ENCODE measurements at places on chromosomes 3 and 15.
A peak's percentile ranks its signal among the peaks of the same experiment; 100 is the strongest.

DNA sequence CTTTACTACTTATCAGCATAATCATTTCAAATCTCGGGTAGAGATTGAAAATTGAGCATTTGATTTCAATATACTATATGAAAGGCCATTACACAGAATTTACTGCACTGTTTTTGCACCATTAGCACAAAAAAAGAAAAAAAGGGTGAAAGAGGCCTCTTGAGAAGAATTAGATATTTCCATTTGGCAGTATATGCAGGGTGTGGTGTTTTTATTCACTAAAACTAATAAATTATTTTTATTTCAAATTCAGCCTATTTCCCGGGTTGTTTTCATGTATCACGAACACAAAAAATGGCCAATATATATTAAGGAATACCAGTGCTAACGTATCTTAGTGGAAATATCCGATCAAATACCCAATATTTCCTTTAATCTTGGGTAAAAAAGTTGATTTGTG, 110.5 kb upstream of the TBL1XR1 start:
- no peak for DNase-seq

DNA sequence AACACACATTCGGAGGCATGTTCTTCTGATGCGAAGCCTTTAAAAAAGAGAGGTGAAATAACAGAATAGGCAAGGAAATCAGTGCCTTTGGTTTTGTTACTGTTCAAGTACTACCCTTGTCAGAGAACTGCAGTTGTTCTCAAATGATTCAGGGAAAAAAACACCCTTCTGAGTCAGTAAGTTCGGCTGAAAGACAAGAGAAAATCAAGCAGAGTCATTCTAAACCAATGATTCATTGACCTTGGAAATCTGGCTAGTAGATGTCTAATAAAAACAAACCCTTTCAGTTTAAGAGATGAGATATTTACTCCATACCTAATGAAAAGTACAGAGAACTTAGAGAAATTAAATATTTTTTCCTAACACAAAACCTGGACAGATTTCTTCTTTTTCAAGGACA, 72.7 kb upstream of the ABI3BP start:
- no peak for DNase-seq

DNA sequence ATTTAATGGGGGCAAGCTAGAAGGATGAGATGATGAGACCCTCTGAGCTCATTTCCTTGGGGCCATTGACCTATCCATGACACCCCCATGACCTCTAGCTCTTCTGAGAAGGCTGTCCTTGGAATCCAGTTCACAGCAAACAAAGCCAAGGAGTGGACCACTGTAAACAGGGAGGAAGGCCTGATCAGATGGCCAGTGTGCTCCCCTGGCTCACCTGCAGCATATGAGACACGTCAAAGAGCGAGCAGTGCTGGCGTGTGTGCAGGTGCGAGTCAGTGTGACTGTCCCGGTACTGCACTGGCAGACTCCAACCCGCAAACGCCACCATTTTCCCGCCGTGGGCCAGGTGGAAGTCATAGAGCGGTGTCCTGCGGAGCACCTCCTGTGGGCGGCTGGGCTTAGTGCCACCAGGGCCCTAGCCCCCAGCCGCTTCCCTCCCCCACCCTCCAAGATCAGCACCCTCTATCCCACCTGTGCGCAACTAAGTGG, 339 bp downstream of the AMT start:
- no peak for DNase-seq

- no peak for DNase-seq
These were observed 766.5 kb downstream of the NTRK3 start for GRCh38 chr15:87489902-87490665.

GRCh38 chr3:150874666-150875219, 30.5 kb downstream of the MINDY4B start:
- DNase-seq: no peak

DNA sequence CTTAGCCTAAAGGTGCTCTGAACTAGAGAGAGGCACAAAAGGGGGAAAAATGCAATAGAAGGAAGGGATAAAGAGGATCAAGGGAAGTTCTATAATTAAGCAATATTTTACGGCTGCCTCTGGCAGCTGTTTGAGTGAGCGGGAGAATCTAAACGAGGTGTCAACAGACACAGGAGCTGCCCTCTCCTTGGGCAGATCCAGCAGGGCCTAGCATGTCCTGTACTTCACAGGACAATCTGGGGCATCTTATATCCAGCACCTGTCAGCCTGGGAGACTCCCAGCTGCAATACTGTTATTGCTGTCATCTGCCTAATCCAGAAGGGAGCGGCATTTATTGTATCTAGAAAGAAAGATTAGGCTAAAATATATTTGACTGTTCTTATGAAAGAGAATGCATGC, 68.9 kb downstream of the WWTR1 start:
- DNase-seq: no peak

DNA sequence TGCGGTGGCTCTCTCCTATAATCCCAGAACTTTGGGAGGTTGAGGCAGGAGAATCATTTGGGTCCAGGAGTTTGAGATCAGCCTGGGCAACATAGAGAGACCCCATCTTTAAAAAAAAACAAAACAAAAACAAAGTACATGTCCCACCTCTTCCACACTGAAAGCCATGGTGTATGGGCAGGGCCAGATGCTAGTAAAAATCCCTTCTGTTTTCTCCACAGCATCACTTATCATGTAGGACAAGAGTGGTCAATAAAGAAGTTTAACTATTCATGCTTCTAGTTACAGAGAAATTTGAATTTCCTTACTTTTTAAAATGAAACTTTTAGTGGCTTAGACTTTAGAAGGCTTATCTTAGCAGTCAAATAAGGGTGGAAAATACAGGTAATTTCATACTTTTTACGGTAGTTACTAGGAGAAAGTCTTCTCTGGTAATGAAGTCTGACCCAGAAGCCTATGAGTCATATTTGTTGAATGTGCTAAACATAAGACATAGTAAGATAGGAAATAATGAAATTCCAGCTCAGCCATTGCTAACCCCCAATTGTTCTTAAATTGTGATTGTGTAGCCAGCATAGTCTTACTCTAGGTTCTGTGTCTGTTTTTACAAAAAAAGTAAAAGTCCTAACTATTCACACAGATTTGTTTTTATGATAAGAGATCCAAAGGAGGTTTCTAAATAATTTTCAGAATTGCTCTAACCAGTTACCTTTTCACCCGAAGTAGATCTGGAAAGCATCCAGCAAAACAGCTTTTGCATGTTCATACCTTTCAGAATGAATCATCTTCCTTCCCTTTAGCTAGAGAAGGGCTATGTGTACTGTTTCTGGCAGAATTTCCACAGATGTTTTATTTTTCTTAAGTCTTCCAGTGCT, 16.4 kb upstream of the ZNF609 start:
- peak; percentile 54 for DNase-seq

DNA sequence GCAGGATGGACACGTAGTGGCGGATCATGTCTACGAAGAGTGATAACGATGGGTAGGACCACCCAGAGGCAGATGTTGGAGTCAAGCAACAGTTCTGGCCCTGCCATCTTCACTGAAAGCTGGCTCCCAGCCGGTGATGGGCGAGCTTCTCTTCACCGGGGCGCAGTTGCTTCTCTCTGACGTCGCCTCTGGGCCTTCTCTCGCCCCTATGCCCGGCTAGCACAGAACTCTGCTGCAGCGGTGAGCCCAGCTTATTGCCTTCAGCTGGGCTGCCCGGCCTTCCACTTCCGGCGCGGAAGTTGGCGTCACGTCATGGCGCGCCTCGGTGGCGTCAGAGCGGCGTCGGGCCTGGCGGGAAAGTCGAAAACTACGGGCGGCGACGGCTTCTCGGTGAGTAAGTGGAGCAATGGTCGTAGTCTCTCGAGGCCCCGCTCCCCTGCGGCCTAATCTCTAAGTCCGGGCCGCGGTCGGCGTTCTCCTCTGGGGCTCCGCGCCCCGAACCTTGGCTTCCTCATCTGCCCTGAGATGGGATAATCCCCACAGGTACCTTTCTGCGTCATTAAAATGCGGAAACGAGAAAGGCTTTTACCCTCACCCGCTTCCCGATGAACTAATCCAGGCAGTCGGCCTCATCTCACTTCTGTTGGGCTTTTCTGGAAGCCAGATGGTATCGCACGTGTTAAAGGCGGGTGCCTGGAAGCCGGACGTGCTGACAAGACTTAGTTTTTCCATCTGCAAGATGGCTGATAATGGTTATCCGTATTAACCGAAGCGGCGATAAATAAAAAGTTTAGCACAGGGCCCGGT, at the start of gene FANCD2:
Gene FANCD2, plus strand, starts transcription at position 354 of the 807 bp plus-strand sequence. CDS start 2,221 bp downstream, outside the sequence.
- peak; percentile 84 for DNase-seq

- no peak for DNase-seq
These were observed 62.0 kb upstream of the ACP3 start for GRCh38 chr3:132255041-132255745.

DNA sequence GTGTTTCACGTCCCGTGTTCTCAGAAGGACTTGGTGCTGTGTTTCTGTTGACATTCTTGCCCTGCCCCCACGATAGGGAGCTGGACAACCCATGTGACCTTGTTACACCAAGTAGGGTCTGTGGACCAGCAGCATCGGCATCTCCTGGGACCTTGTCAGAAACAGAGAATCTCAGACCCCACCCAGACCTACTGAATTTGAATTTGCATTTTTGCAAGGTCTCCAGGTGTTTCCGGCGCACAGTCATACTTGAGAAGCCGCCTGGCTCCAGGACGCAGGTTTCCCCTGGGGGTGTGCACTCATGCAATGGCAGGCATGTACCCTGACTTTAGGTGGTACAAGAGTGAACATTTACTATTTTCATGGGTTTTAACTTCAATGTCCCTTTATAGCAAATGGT, 117.9 kb downstream of the TLE3 start:
- DNase-seq: no peak

DNA sequence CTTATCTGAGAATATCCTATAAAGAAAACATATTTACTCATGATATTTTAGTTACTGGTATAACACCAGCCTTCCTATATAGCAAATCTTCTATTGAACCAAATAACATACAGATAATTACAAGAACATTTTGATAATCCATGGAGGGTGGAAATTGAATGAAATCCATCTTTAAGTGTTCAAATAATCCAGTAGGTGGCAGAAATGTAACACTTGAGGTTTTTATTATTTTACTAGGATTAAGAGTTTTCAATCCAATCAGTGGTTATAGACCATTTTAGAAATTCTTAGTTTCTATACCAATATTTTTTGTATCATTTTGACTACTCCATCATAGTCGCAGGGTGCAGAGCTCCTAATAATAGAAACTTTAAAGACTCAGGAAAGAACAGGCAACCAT, 101.9 kb upstream of the KCNH8 start:
- DNase-seq: no peak

GRCh38 chr3:64493149-64493548, 194.7 kb downstream of the ADAMTS9 start:
- no peak for DNase-seq

DNA sequence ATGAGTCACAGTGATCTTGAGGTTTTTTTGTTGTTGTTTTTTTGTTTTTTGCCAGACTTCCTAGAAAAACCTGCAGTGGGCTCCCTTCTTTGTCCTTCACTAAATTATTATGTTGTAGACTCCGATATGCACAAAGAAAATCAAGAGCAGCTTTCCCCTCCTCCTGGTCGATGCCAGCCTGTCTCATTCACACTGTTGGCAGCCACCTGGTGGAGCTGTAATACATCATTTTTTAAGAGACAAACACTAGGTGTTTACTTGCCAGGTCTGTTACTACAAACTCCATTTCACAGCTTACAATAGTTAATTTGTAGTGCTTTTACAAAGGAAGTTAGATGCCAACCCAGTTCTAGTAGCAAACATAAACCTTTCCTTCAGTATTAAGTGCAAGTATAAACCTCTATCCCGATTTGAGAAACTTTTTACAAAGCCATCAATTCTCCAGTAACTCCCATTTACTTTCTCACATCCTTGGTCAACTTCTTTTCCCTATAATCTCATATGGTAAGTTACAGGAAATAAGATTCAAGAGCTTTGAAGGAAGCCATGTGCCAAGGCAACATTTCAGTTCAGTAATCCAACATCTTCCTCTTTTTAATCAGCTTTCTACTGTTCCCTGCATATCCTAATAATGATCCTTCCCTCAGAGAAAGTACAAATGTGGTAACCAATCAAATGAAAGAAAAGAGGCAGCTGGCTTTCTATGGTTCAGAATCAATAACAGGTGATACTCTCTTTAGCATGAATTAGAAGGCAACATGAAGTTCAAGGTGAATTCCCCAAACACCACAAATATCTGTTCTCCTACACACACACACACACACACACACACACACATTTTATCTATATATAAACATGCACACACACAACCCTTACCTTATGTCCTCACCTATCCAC, 14.0 kb downstream of the AAGAB start:
- peak; percentile 41 for DNase-seq

- no peak for DNase-seq
These were observed 35.3 kb downstream of the COMMD2 start for GRCh38 chr3:149716984-149717383.

DNA sequence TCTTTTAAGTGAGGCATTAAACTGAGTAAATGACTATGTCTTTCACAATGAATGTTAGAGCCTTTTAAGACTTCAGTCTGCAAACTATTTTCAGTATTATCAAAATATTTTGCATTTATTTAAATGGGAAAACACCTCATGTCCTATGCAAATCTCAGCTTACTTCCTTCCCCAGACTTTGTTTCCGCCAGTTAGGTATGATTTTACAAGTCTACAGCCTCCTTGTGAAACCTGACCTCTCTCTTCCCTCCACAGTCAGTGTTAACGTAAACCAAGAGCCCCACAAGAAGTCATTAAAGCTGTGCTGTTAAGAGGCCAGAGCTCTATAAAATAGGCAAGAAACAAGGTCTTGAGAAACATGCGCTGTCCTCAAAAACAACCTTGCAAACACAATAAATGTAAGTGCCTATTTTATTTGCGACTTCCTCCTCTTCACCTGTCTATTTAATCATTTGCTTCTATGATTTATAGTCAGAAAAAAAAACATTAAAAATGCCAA, 48.3 kb downstream of the PRTG start:
- DNase-seq: no peak

DNA sequence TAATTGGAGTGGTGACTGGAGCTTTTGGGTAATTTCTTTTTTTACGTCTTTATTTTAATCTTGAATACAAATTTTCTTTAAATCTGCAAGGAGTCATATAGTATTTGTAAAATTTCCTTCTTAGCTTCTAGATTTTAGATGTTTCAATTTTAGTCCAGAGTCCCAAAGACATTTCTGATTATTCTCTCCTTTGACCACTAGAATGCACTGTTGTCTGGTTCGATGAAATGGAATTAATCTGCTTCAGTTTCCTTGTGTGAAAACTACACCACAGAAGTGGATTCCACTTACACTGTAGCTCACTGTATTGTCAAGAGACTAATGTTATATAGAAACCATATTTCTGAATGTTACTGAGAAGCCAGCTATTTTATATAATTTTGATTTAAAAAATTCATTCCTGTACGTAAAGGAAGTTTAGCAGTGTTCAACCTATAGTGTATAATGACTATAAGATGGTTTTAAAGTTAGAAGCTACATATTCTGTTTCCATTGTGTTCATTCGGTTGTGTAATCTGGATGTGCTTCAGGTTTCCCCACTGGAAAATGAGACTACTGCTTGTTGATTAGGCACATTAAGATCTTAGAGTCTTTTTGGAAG, 6.1 kb downstream of the GRAMD1C start:
- peak; percentile 14 for DNase-seq

- no peak for DNase-seq
These were observed 53.4 kb upstream of the EIF5A2 start for GRCh38 chr3:170961616-170962400.
